Uterus (tissue), 4 donors: ENCODE measurements at places on chromosomes 7 and 10.
A peak's percentile ranks its signal among the peaks of the same experiment; 100 is the strongest.

DNA sequence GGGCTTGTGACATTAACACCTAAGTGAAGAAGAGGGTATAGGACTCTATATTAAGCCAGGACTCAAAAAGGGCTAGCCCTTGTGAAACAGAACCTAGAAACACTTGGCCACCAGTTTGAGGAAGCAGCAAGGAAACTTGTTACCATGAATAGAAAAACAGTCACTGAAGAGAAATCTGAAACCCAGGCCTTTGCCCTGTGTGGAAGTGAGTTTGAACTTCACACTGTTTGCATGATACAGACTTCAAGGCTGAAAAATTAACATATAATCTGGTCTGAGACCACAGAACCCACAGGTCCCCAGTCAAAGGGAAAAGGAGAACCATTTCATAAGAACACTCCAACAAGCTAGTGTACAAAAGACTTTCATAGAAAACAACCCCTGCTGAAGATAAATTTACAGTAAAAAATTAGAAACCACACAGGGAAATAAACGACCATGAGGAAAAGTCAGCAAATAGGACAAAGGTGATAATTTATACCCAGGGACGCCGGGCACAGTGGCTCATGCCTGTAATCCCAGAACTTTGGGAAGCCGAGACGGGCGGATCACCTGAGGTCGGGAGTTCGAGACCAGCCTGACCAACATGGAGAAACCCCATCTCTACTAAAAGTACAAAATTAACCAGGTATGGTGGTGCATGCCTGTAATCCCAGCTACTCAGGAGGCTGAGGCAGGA, 76.1 kb downstream of the SKIDA1 start:
- no peak overlapping the region for H3K4me3 ChIP-seq
- H3K4me1 ChIP-seq: no peaks in the 10 kb centered on the region
- H3K36me3 ChIP-seq: no peaks in the 10 kb centered on the region
- no peak overlapping the region for H3K27ac ChIP-seq
- H3K27me3 ChIP-seq: no peaks in the 10 kb centered on the region

GRCh38 chr7:154419344-154419743, 367.1 kb downstream of the DPP6 start:
- no peaks in the 10 kb centered on the region for H3K36me3 ChIP-seq
- H3K27me3 ChIP-seq: no peaks in the 10 kb centered on the region
- no peak overlapping the region for H3K4me3 ChIP-seq
- H3K27ac ChIP-seq: no peak overlapping the region
- no peak for DNase-seq
- H3K4me1 ChIP-seq: no peaks in the 10 kb centered on the region

- H3K27me3 ChIP-seq: no peaks in the 10 kb centered on the region
- no peaks in the 10 kb centered on the region for H3K36me3 ChIP-seq
- no peaks in the 10 kb centered on the region for H3K4me1 ChIP-seq
- no peak overlapping the region for H3K27ac ChIP-seq
- no peak for DNase-seq
Observed at GRCh38 chr10:5321273-5321672, 43.5 kb upstream of the UCN3 start.

GRCh38 chr7:73429215-73429614, 4.4 kb upstream of the FZD9 start:
- no peak overlapping the region for H3K4me3 ChIP-seq
- H3K27ac ChIP-seq: no peak overlapping the region
- no peaks in the 10 kb centered on the region for H3K27me3 ChIP-seq
- no peaks in the 10 kb centered on the region for H3K36me3 ChIP-seq

- H3K4me3 ChIP-seq: no peak overlapping the region
- no peaks in the 10 kb centered on the region for H3K27me3 ChIP-seq
- no peaks in the 10 kb centered on the region for H3K36me3 ChIP-seq
- no peak for DNase-seq
- peaks cover 16% of the 10 kb centered on the region for H3K4me1 ChIP-seq
Observed at GRCh38 chr10:132454296-132455198, 57.5 kb downstream of the PWWP2B start.

- H3K4me3 ChIP-seq: no peak overlapping the region
- H3K36me3 ChIP-seq: no peaks in the 10 kb centered on the region
- H3K4me1 ChIP-seq: no peaks in the 10 kb centered on the region
- DNase-seq: no peak
- H3K27me3 ChIP-seq: no peaks in the 10 kb centered on the region
Observed at GRCh38 chr10:108561649-108562048, 1361.7 kb downstream of the XPNPEP1 start.

DNA sequence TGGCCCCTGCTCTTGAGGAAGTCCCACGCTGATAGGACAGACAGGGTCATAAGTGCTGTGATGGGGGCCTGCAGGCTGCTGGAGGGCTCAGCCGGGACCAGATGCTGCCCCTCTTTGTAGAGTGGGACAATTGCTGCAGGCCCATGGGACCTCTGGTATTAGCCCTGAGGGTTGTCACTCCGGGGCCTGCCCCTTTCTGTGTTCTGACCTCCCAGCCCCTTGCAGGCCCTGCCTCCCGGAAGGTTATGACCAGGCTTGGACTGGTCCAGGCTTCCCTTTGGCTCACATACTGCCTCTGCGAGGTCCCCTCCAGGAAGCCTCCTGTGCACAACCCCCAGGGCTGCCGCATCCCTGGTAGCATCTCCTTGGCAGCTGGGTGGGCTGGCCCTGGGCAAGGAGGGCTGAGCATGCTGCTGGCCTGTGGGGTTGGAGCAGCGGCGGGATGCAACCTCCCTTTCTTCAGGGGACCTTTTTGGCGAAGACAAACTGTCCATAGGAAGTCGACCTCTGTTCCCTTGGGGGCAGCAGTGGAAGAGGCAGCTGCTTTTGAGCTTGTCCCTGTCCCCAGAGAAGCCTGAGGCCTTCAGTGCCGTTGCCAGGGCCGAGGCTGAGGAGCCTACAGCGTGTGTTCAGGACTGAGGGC, 8.8 kb downstream of the LIMK1 start:
- no peaks in the 10 kb centered on the region for H3K36me3 ChIP-seq
- H3K4me3 ChIP-seq: no peak overlapping the region
- H3K27ac ChIP-seq: peak overlapping the region; percentile 32
- no peak for DNase-seq
- no peaks in the 10 kb centered on the region for H3K27me3 ChIP-seq
- H3K4me1 ChIP-seq: no peaks in the 10 kb centered on the region

DNA sequence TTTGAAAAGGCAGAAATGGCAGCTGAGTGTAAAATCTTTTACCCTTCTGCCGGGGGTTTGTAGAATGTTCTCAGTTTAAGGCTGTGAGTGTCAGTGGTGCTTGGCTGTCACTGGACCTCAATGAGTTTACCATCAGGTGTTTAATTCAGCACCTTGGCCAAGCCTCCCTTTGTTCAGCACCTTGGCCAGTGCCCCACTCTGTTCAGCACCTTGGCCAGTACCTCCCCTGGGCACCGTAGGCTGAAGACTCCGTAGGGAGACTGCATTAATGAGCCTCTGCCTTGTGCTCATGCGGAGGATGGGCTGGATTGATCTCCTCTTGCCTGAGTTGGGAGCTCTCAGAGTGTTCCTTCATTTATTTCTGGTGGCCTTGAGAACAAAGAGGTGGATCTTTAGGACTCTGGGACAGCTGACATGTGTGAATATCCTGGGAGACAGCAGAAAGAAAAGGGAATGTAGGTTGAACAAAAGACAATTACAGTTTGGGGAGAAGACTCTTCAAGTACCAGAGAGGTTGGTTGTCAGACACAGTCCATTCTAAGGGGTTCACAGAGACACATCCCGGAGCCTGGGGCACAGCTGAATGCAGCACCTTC, 1.6 kb downstream of the FAM24A start:
- H3K4me1 ChIP-seq: no peaks in the 10 kb centered on the region
- no peak overlapping the region for H3K27ac ChIP-seq
- H3K36me3 ChIP-seq: no peaks in the 10 kb centered on the region
- H3K27me3 ChIP-seq: no peaks in the 10 kb centered on the region
- DNase-seq: no peak

DNA sequence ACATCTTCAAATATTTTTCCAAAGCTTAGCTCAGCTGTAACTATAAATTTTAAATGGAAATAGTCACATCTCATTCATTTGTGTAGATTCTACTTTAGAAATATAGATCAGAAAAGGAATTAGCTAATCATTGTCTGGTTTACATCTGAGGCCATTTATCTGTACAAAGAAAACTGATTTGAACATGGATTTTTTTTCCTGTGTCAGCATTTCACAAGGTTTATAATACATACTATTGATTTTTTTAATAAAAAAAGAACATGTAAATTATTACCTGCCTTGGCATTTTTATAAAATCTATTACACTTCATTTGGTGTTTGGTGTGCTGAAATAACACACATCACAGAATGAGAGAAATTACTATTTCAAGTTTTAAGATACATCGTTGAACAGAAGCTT, 3.5 kb upstream of the GPR37 start:
- no peak overlapping the region for H3K4me3 ChIP-seq
- H3K36me3 ChIP-seq: no peaks in the 10 kb centered on the region
- no peak for DNase-seq
- no peak overlapping the region for H3K27ac ChIP-seq
- no peaks in the 10 kb centered on the region for H3K27me3 ChIP-seq

- H3K27ac ChIP-seq: peak overlapping the region; percentile 69
- H3K36me3 ChIP-seq: no peaks in the 10 kb centered on the region
- DNase-seq: peak; percentile 88
- H3K4me3 ChIP-seq: no peak overlapping the region
- H3K27me3 ChIP-seq: no peaks in the 10 kb centered on the region
- peaks cover 4% of the 10 kb centered on the region for H3K4me1 ChIP-seq
Observed at GRCh38 chr7:66267249-66267648, 62.1 kb downstream of the TPST1 start.

- no peak overlapping the region for H3K27ac ChIP-seq
- no peak overlapping the region for H3K4me3 ChIP-seq
- H3K4me1 ChIP-seq: no peaks in the 10 kb centered on the region
- H3K27me3 ChIP-seq: no peaks in the 10 kb centered on the region
- DNase-seq: no peak
Observed at GRCh38 chr7:14777806-14778205, 124.7 kb downstream of the DGKB start.
